ENCODE measurements at places on chromosomes 3 and 15.

DNA sequence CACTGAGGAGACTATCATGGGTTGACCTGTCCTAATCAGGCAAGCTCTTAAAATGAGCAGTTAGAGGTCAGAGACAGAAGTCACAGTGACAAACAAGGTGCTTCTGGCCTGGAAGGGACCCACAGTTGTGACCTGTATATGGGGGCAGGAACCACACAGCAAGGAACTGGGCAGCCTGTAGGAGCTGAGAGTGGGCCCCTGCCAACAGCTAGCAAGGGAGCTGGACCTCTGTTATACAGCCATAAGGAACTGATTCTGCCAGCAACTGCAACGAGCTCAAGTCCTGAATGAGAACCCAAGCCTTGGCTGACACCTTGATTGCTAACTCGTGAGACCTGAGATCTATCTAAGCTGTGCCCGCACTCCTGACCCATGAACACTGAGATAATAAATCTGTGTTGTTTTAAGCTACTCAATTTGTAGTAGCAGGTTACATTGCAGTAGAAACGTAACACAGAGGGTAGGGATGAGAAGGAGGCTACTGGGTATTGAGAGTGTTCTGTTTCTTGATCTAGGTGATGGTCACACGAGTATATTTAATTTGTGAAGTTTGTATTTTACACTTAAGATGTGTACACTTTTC is 44.5 kb upstream of the MAGI1 start:
- no peak for DNase-seq

- DNase-seq = no peak
Measured at GRCh38 chr15:81942157-81942556, 103.7 kb downstream of the MEX3B start.

DNA sequence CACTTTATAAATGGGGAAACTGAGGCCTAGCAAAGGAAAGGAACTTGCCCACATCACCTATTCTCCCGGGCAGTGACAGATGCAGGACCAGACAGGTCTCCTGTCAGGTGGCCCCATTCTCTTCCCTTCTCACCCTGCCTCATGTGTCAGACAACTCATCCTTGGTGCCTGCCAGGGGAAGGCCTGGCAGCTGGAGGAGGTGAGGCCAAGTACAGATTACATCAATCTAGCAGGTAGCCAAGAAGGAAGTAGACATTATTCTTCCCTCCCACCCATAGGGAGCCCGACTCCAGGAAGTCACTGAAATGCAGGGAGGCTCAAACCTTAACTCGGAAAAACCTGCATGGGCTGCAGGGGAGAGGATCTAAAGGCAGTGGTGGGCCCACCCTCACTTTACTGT is 39.6 kb downstream of the DAPK2 start:
- no peak for DNase-seq

DNA sequence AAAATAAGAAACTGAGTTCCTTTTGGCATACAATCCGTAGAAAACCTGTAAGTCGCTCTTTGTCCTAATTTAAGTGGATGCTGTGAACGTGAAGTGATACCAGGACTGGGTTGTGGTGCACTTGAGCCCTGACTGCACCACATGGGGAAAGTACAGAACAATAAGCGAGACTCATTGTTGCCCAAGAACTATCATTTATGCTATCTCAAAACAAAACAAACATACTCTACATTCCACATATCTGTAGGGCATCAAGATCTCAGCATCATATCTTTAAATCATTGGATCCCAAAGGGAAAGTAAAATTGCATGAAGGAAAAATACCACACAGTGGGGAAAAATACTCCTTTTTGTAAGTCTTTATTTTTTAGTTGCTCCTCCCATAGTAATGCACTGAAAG is 580.3 kb downstream of the MECOM start:
- no peak for DNase-seq

GRCh38 chr3:53585049-53585448 is 90.6 kb downstream of the CACNA1D start:
- DNase-seq = no peak

DNA sequence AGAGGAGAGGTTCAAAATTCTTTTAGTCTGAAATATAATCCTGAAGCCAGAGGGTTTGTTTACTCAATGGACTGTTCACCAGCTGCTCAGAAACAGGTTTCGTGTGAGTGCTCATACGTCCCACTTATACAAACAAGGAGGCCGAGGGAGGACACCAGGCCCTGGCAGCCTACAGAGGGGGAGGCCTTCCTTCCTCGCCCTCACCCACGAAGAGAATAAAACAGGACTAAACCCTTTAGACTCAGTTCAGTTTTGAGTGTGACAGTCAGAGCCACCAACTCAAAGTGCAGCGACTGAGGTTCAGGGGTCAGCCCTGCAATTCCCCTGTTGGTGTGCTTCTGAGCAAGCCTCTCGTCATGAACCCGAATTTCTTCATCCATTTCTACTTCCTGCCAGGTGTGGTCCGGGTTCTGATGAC is 17.3 kb downstream of the FAM174B start:
- peak; percentile 80 for DNase-seq

DNA sequence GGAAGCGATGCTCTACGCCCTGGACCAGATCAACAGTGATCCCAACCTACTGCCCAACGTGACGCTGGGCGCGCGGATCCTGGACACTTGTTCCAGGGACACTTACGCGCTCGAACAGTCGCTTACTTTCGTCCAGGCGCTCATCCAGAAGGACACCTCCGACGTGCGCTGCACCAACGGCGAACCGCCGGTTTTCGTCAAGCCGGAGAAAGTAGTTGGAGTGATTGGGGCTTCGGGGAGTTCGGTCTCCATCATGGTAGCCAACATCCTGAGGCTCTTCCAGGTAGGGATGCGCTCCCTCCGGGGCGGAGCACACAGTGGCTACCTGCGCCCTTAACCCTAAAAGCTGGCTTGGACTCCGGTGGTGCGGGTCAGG is 698 bp downstream of the GRM7 start:
- DNase-seq = no peak

GRCh38 chr3:100912976-100913545 is 80.2 kb downstream of the ABI3BP start:
- DNase-seq = no peak

DNA sequence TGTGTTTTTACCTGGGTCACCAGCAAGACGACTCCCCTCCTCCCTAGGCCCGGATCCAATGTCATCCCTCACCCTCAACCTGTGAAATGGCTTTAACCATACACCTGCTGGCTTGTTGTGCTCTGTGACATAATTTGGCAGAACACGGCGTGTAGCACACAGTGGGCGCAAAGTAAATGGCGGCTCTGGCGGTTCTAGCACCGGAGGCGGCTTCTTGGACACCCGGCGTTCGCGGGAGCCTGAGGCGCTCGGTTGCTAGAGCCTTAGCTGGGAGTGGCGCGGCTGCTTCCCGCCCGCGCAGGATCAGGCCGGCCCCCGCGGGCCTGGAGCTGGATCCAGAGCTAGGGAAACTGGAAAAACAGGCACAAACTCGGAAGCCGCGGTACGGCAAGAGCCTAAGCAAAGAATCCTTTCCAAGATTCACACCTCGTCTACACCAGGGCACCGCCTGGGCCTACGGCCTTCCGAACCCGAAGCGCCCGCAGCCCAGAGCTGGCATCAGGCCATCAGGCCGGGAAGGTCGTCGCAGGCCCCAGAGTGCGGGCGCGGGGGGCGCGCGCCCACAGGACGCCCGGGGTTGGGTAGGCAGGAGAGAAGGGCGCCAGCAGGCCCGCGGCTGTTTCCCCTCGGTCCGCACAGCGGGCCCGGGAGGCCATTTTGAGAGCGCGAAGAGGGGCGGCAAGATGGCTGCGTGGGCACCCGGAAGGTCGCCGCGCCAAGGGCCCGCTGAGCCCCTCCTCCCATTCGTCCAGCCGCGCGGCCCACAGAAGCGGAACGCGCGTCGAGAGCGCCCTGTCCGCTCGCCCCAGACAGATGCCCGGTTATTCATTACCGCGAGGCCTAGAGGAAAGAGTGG is 43.9 kb upstream of the POLG start:
- DNase-seq = no peak

DNA sequence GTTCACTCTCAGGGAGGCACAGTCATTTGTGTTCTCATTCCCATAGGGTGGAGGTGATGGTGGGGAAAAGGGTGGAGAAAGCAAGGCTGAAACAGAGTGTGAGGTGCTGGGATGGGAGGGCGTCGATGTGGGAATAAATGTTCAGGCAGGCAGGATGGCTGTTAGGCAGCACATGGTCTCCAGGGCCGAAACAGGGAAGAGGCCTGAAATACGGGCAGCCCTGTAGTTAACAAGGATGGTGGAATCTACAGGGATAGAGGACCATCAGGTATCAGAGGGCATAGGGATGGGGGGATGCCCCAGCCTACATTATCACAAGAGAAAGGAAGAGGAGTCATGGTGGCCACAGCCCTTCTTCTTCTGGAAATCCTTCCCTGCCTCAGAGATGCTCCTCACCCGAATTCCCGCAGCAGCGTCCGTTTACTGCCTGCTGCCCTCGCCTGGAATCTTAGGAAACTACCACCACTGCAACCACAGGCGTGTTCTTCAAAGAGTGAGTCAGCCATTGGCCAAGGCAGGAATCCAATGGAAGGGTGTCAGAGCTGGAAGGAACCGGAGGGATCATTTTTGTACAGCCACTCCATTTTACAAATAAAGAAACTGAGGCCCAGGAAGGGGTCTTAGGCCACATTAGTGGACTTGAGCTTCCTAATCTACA is 49.7 kb upstream of the POMGNT2 start:
- DNase-seq = no peak

DNA sequence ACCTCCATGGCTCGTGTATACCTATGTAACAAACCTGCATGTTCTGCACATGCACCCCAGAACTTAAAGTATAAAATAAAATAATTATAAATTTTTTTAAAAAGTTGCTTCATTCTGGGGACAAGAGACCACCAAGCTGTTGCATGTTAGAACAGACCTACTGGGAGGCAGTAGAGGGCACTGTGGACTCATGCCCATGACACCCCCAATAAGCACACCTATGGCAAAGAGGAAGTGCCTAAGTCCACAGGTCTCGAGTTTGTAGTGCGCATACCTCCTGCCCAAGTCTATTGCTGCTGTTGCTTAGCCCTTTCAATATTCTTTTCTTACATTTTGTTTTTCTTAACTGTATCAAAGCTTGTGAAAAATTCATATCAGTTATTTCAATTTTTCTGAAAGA is 267.9 kb upstream of the THBS1 start:
- DNase-seq = no peak

GRCh38 chr3:3101660-3102458 is 8.3 kb downstream of the IL5RA start:
- no peak for DNase-seq

GRCh38 chr3:197487911-197488391 is 67.8 kb downstream of the BDH1 start:
- DNase-seq = no peak

DNA sequence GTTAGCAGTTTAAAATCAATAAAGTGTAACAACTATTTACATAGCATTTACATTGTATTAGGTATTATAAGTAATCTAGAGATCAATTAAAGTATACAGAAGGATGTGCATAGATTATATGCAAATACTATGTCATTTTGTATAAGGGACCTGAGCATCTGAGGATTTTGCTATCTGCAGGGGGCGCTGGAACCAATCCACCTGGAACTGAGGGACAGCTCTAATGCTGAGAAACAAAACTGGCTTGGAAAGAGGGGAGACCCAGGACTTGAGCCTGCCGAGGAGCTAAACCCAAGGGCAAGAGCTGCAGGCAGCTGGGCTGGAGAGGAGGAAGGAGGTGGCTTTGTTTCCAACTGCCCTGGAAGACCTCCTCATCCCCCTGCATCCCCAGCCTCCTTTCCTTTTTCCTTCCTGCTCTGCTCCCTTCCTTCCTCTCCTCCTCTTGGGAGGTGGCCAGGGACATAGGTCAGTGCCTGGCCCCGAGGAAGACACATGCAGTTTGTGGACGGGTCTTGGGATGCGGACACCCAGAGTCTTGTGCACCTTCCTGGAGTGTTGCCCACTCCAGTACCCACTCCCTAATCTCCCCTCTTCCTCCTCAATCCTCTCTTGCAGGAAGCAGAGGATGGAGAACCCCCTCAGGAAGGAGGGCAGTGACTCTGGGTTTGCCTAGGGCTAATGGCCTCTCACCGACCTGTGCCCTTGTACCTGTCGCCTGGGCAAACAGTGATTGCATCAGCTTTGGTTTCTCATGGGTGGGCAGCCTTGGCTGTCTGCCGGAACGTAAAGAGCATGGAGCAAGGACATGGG is 825 bp upstream of the RTP3 start:
- no peak for DNase-seq

GRCh38 chr3:160653512-160653911 is 23.4 kb upstream of the ARL14 start:
- no peak for DNase-seq

- DNase-seq = no peak
Measured at GRCh38 chr15:39583596-39584265, 2.9 kb downstream of the THBS1 start.

GRCh38 chr3:17632401-17633100 is 109.9 kb downstream of the TBC1D5 start:
- no peak for DNase-seq

GRCh38 chr3:118991775-118992174 is 42.9 kb downstream of the IGSF11 start:
- DNase-seq = no peak

GRCh38 chr3:52892290-52892624 is 5.1 kb downstream of the STIMATE start:
- no peak for DNase-seq
